ENCODE measurements at places on chromosomes 6 and 20.

GRCh38 chr6:79570129-79571029 is 33.1 kb upstream of the LCA5 start:
- DNase-seq, result peak; percentile 34

GRCh38 chr20:60583741-60584140 is 625.5 kb downstream of the CDH26 start:
- DNase-seq, result no peak

GRCh38 chr20:57749131-57749690 is 39.4 kb upstream of the PMEPA1 start:
- DNase-seq, result no peak

GRCh38 chr6:28542440-28543296 is 17.0 kb downstream of the GPX5 start:
- peak; percentile 65 for DNase-seq

GRCh38 chr20:53337390-53338101 is 256.1 kb downstream of the ZNF217 start:
- no peak for DNase-seq

DNA sequence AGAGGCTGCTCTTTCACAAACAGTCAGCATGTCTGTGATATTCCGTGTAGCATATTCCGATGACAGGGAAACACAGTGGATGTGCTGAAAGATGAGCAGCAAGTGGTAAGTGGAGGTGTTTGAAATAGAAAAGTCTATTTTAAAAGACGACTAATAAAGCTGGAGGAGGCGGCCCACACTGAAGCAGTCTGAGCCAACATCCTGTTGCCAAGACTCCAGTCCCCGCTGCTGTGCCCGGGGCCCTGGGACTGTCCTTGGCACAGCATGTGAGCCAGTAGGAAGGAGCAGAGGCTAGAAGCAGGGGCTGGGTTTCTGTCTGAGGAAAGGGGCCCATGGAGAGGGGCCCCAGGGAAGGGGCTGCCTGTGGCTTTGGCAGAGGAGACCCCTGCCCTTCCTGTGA is 351.5 kb upstream of the CHD6 start:
- DNase-seq, result no peak

DNA sequence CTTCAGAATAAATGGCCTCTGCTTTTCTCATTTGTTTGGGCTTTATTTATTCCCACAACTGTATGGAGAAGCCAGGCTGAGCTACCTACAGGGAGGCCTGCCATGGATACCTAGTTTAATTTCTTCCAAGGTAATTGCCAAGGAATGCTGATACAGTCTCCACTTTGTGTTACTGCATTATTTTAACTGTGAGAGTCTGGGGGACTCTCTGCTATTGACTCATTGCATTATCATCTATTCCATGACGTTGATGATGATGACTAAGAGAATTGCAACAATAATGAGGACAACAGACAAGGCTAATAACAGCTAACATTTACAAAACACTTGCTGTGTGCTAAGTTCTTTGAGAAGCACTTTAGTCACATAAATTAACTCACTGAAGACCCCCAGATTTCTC is 88.3 kb upstream of the COL21A1 start:
- no peak for DNase-seq

DNA sequence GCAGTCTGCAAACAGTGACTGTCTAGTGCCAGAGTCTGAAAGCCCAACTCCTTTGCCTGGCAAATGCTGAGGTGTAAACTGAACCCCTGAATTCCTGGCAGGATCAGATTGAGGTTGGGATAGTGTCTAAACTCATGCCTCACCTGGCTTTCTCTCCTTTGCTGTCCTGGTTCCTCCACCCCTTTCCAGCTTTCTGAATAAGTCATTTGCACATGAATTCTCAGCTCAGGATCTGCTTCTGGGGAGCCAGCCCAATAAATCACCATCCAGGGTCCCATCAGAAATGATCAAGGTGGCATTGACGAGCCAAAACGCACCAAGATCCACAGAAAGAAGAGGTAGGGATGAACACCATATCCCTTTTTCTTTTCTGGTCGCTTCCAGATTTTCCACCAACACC is 301.6 kb downstream of the LRFN2 start:
- no peak for DNase-seq

GRCh38 chr6:131644921-131645320 is 7.8 kb downstream of the ENPP3 start:
- DNase-seq, result no peak

DNA sequence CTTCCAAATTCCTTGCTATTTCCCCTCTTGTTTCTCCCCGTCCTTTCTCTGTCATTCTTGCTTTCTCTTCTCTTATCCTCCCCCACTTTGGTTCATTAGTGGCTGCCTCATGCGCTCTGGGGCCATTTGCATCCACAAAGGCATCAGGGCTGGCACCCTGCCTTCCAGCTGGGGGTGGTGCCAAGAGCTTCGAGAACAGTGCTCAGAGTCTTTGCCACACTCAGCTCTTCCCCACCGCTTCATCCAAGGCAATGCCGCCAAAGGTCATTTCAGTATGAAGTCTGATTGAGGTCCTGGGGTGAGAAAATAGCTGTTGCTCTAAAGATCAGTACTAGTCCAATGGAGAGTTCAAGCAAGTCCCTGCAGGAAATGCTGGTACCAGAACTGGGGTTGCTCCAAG is 22.7 kb downstream of the OLIG3 start:
- no peak for DNase-seq

DNA sequence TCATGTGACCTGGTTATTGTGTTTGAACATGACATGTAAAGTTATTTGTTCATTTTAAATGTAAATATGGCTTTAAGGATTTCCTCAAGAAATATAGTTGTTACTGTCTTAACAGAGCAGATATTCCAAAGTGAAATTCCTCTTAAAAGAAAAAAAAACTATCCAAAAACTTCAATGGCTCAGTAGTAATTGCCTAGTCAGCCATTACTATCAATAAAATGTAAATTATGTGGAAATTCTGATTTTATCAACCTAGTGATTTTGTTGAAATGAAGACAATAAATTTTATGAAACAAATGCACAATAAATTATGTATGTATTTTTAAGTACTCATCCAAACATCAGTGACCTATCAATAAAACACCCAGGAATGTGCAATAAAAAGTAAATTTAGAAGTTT is 463.3 kb downstream of the TENT5A start:
- no peak for DNase-seq

Measured in GM13977 (cell line).